ENCODE measurements at places on chromosomes 5 and 9. TPM values are rescaled to one million over a fixed set of nuclear protein-coding genes. Genes with fewer than 3 reads are reported as not detected.

The GAS1 gene
- total RNA-seq = 12.9 TPM

The TXNDC8 gene
- not detected for total RNA-seq

The IL7R gene
- total RNA-seq = 97.4 TPM

The TCOF1 gene
- total RNA-seq = 31.8 TPM

The EGFL7 gene
- total RNA-seq = 115 TPM

The DENND4C gene
- 113 TPM for total RNA-seq

The FBP1 gene
- 423 TPM for total RNA-seq

The CORO2A gene
- total RNA-seq = 10.5 TPM

The ZNF618 gene
- total RNA-seq = 3.2 TPM

The SPATA31D3 gene
- total RNA-seq = not detected

- DNase-seq = no peak
Observed at GRCh38 chr5:7960142-7960541, 91.2 kb downstream of the MTRR start.

GRCh38 chr9:106874652-106875051 lies 11.7 kb downstream of the ZNF462 start:
- no peak for DNase-seq

- DNase-seq = no peak
Observed at GRCh38 chr5:96885518-96886338, 9.4 kb downstream of the ERAP2 start.

- DNase-seq = no peak
Observed at GRCh38 chr5:138968601-138969000, 93.5 kb upstream of the LRRTM2 start.

GRCh38 chr9:92561374-92562330 lies 25.9 kb upstream of the ECM2 start:
- DNase-seq = no peak

GRCh38 chr5:134594336-134594735 lies 38.3 kb downstream of the SAR1B start:
- no peak for DNase-seq

- no peak for DNase-seq
Observed at GRCh38 chr9:101026824-101027223, 1.7 kb upstream of the PLPPR1 start.

DNA sequence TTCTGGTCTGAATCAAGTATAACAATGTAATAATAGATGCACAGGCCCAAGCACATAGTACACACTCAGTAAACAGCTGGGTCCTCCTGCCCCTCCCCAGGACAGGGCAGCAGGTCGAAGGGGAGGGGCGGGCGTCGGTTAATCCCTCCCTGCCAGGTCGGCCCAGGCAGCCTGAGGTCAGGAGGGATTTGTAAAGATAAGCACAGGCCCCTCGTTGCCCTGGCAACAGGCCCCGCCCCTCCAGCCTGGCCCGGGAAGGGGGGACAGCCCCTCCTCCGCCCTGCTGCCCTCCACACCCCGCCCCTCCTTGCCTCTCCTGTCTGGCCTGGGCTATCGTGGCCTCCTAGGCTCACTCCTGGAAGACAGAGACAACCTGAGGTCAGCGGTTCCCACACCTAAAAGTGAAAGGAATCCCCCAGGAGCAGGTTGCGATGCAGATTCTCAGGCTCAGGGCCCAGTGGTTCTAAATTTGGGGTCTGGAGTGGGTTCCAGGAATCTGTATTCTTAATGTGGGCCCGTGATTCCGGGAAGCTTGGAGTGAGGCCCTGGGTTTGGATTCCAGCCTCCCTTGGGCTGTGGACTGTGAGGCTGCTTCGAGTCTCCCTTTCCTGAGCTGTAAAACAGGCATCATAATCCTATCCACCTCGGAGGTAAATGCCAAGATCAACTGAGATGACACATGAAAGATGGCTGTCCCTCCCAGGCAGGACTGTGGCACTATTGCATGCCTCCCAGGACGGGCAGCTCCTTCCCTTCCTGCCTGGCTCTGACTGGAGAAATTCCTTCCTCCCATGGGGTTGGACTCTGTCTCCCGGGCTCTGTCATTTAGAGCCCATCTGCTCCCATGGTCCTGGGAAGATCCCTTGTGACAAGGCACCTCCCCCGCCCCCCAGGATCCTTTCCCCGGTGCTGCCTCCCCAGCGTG lies 4.4 kb downstream of the CRB2 start:
- DNase-seq = no peak

DNA sequence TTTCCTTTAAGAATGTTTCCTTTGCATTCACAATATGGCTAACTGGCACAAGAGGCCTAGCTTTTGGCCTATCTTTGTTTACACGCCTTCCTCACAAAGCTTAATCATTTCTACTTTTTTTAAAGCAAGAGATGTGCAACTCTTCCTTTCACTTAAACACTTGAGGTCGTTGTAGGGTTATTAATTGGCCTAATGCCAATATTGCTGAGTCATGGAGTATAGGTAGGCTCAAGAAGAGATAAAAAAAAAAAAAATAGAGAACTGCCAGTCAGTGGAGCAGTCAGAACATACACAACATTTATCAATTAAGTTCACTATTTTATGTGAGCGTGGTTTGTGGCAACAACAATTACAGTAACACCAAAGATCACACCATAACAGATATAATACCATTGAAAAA lies 5.9 kb downstream of the FKBP15 start:
- DNase-seq = no peak

DNA sequence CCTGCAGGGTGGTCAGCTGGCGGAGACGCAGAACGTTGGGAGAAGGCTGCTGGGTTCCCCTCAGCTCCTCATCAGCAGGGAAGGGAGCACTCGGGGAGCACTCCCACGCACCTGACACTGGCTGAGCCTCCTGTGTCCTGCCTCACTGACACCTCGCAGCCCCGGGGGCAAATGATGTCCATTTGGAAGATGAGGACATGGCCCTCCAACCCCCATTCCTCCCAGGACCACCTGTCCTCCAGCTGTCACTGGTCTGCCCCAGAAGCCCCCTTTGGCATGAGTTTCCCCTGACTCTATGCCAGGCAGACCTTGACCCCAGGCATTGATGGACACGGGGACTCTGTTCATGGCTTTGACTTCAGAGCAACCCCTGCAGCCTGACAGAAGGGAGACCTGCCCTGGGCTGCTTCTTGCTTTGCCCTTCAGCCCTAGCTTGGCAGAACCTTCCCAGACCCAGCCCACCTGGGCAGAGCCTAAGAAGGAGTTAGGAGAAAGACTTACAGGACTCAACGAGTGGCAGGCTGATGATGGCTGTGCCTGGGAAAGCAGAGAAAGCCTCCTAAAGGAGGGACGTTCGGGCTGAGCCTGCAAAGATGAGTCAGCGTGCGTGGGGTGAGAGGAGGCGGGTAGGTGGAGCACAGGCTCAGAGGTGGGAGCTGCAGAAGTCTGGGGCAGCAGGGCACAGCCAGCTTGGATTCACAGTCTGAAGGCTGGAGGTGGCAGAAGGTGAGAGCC lies 90.6 kb downstream of the LMX1B start:
- DNase-seq = peak; percentile 18

DNA sequence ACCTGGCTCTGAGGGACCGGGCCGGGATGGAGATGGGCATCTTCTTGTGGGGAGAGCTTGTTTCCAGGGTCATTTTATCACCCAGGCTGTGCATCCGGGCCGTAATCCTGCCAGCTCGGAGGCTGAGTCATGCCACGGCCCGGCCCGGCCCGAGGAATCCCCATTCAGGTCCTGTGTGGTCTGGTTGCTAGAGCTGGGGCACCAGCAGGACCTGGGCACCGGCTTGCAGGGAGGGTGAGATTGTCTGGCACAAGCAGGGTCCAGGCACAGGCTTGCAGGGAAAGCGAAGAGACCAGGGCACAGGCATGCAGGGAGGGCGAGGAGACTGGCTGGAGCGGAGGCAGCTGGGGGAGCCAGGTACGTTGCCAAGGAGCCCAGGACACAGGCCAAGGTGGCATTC lies 106.8 kb downstream of the RXRA start:
- peak; percentile 84 for DNase-seq

- DNase-seq = no peak
Observed at GRCh38 chr9:84845956-84846900, 176.7 kb downstream of the NTRK2 start.

DNA sequence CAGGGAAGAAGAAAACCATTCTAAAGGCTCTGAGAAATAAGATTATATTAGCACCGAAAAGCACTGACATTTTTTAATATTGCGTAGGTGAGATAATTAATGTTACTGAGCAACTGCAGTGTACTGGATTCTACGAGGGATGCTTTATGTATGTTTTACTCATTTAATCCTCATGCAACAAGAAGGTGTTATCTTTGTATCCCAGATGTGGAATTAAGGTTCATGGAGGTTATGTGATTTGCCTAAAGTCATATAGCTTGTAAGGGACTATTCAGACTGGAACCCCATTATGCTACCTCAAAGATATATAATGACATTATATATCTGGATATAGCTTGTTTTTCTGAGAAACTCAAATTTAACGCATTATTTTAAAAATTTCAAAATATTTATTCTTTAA lies 2.5 kb downstream of the FBXO4 start:
- no peak for DNase-seq

- peak; percentile 54 for DNase-seq
Observed at GRCh38 chr9:100216178-100216787, 117.2 kb downstream of the INVS start.

- DNase-seq = no peak
Observed at GRCh38 chr5:124839371-124839998, 93.0 kb upstream of the ZNF608 start.

DNA sequence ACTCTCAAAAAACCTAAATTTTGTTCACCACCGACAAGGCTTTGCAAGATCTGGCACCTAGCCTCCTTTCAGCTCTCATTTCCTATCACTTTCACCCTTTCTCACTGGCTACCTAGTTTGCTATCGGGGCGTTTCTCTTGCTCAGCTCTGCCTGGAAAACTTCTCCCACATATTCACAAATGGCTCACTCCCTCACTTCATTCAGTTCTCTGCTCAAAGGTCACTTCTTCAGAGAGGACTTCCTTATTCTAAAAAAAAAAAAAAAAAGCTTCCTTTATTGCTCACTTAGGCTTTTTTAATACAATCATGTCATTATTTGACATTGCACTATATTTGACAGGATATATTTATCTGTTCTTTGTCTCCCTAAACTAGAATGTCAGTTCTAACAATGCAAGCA lies 2.1 kb upstream of the SLC25A46 start:
- no peak for DNase-seq

DNA sequence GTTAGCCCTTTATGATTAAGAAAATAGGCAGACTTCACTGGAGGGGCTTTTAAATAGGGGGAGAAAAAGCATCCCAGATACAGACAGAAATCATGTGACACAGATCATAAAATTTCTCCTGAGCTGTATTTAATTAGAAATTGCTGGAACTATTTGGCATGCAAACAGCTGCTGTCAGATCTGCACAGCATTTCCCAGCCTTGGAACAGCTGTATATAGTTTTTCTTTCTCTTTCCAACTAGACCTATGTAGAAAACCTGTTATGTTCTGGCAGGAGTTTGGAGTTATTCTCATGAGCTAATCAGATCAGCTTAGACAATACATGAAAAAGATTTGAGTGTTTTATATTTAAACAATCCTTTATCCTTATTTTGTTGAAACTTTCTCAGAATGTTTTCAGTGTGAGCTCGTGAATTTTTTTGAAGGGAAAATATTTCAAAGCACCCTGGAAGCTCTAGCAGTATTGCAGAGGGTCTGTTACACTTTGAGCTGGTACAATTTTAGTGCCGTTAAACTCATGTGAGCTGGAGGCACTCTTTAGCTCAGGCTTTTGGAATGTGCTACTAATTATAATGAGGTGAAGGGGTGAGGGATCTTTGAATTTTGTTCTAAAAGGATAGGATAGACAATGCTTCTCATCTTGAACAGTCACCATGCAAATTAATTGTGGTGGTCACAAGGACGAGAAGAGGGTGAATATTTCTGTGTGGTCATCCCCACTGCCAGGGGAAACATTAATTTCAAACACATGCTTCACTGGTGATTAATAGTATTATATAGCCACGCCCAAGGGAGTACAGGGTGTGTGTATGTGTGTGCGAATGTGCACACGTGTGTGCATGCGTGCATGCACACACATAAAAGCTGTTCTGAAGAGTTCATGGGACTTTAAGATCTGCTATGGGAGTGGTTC lies 239.4 kb upstream of the FBXL7 start:
- no peak for DNase-seq

GRCh38 chr5:10140195-10140973 lies 109.3 kb downstream of the ATPSCKMT start:
- DNase-seq = no peak

GRCh38 chr9:84919440-84919839 lies 249.9 kb downstream of the NTRK2 start:
- no peak for DNase-seq

DNA sequence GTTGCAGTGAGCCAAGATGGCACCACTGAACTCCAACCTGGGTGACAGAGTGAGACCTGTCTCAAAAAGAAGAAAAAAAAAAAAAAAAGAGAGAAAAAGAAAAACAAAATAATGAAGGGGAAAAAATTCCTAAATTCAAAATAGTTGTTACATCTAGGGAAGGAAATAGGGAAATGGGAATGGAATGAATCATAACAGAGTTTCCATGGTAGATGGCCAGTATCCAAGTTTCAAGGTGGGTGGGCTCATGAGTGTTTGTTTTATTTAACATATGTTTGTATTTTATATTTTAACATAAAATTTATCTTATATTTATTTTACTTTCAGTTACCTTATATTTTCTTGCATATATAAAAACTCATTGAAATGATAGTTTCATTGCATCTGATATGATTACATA lies 215.6 kb downstream of the ARHGEF28 start:
- DNase-seq = no peak

- no peak for DNase-seq
Observed at GRCh38 chr9:6552498-6553121, 92.9 kb downstream of the GLDC start.

GRCh38 chr5:41219658-41220269 lies 6.4 kb upstream of the C6 start:
- no peak for DNase-seq

DNA sequence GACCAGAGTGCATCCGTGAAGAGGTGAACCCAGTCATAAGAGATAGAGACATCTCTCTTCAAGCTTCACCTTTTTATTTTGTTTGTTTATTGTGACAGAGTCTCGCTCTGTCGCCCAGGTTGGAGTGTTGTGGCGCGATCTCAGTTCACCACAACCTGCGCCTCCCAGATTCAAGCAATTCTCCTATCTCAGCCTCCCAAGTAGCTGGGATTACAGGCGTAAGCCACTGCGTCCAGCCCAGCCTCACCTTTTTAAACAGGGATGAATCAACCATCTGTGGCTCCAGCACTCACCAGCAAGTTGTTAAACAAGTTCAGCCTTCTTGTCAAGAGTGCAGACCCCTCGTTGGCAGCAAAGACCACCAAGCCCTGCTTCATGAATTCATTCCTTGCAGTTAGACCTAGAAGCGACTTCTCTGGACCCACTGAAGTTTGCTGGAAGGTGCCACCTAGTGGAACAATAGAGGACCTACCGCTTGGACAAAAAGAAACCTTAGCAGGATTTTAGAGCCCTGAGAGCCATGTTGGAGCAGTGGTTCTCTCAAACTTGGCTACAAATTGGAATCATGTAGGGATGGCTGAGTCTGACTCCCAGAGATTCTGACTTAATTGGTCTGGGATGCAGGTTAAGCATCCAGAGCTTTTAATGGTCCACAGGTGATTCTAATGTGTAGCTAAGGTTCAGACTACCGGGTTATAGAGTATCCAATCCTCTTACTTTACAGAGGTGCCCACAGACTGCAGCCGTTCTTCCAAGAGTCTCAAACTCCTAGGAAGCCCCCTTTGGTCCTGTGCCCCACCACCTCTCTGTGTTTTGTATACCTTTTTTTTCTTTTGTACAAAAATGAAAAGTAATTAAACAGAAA lies 10.5 kb upstream of the GALNT10 start:
- DNase-seq = no peak

GRCh38 chr5:8641786-8642505 lies 773.0 kb downstream of the MTRR start:
- no peak for DNase-seq
